ENCODE measurements at places on chromosomes 4 and X.

- DNase-seq = no peak
Observed at GRCh38 chrX:119417842-119418241, 18.7 kb downstream of the SLC25A43 start.

GRCh38 chr4:116839826-116840225, 245.6 kb downstream of the TRAM1L1 start:
- DNase-seq = no peak

GRCh38 chr4:118360106-118360505, 7.3 kb upstream of the PRSS12 start:
- no peak for DNase-seq

GRCh38 chr4:186265683-186266652, at the start of gene F11:
F11 (plus strand) TSS chr4:186266189; CDS start chr4:186267137, 948 bp downstream.
- DNase-seq = no peak

GRCh38 chr4:53937918-53938317, 126.5 kb downstream of the CHIC2 start:
- no peak for DNase-seq

- no peak for DNase-seq
Observed at GRCh38 chr4:47839259-47839658, 1.4 kb upstream of the CORIN start.

DNA sequence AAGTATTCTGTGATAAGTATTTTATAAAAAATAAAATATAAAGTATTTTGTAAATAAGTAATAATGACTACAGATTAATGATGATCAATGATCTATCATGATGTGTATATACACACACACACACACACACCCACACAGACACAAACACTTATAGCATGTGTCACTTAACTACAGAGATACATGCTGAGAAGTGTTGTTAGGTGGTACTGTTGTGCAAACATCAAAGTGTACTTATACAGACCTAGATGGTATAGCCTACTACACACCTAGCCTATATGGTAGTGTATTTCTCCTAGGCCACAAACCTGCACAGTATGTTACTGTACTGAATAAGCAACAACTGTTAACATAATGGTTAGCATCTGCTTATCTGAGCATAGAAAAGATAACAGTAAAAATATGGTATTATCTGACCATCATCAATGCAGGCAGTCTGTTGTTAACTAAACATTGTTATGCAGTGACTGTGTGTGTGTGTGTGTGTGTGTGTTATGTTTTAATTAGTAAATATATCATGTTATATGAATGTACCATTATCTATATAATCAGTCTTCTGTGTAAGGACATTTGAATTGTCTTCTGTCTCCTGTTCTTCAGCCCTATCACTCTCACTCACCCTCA, 138.2 kb downstream of the CAMK2D start:
- DNase-seq = no peak

DNA sequence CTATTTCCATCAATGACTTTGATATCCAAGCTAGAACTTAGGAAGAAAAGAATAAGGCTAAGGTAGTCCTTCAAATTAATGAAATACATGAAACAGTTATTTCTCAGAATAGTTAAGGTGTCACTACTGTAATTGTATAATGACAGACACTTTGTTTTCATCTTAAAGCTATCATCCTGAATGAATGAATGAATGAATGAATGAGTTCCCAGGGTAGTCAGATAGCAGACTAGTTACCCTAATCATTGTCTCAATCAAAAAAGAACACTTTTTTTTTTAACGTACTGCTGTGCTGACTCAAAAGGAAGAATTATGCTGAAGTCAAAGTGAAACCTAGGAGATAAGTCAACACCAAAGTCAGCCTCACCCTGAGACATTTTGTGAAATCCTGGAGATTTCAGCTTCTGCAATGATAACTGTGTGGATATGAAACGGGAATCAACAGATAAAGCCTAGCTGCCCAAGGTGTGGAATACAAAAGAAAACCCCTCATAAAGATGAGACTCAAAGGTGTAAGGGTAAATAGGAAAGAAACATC, 68.3 kb upstream of the CNKSR2 start:
- no peak for DNase-seq

DNA sequence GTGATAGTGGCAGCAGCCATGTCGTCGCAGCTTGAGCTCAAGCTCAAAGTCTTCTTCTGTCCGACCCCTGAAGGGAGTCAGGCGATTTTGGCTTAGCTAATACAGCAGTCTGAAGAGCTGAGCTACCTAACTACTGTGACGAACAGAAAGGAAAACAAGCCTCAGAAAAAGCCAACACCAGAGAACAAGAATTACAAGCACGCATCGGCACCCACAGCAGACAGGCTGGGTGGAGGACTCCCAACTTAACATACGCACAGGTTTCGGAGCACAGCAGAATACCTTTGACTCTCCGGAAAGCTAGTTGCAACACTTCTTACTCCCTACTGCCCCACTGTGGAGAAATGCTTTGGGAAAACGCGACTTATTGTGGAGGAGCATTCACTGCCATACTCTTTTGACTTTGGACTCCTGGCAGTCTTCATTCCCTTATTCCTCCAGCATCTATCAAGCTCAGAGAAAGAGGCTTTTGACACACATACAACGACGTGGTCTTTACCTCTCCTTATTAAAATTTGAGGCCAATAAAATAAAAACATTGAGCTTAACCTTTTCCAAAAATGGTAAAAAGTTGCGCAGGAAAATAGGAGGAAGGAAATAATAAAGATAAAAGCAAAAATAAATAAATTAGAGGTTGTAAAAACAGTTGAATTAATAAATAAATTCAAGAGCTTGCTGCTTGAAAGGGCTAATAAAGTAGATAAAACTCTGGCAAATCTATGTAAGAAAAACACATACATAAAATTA, 41.3 kb upstream of the GPC3 start:
- no peak for DNase-seq

GRCh38 chr4:35175487-35175886, 1068.8 kb downstream of the ARAP2 start:
- no peak for DNase-seq

DNA sequence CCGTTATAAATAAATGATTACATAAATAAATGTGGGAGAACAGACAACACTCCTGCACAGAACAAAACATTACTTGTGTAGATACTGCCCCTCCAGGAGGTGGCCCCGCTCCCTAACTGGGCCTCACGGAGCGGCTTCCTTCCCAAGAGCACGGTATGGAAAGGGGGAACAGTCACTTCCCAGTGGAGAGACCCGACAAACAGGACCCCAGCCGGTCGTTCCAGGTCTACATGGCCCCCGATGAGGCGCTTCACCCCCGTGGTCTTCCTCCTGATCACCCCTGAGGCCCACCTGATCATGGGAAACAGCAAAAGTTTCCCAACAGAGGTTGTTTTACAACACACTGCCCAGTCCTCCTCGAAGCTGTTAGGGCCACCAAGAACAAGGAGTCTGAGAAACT, 6.6 kb upstream of the SLC6A8 start:
- no peak for DNase-seq

DNA sequence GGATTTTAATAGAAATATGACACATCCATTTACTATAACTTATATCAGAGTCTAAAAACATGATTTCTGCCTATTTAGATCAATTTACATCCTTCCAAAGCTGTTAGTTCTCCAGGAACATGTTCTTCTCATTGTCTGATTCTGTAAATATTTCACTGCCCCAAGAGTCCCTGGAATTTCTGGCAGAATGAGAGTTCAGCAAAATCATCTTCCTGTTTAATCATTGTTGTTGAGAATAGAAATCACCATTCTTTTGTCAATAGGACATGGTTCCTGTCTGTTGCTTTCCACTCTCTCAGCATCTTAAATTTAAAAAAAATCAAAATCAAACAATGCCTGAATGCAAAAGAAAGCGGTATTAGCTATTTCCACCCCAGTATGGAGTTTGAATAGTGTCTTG, 172.8 kb upstream of the FRMPD4 start:
- no peak for DNase-seq

DNA sequence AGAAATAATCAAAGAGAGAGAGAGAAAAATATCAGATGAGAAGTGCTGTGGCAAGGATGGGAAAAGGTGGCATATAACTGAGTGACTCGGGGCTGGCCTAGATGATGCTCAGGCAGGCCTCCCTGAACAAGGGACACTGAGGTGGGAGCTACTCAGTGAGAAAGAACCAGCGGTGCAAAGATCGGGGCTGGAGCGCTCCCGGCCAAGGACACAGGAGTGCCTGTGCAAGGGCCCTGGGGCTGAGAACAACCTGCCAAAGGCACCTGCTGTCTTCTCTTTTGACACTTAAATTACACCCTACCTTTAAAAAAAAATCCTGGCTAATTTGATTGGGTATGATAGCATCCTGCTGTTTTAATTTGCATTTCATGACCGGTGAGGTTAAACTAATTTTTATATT, 77.7 kb upstream of the C4orf50 start:
- DNase-seq = no peak

DNA sequence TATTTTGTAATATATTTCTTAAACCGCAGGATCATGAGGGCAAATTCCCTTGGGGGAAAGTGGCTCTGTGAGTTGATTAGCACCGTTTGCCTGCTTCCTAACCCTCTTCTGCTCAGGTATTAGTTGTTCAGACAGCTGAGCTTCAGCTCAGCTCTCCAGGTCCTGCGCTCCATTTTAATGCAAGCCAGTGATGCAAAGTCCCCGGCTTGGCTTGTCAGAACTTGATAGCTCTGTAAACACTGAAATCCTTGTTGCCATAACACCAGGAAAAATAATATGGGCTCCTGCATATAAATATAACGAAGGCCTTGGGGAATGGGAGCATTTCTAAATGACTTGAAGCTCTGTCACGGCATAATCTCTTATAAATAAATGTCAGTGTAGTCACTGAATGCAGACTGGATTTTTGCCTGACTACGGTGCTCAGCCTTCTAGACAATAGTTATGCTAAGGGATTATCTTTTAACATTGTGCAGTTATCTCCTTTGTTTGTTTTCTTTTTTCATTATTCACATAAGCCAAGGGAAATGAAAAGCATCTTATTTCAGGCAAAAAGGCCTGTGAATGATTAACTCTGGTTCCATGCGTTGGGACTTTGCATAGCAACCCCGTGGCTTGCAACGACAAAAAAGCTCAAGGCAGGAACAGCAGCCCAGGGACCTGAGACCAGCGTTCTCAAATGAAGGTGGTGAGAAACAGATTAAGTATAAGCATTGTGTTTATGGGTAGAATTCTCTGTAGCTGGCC, 253.2 kb downstream of the SPRY1 start:
- no peak for DNase-seq

DNA sequence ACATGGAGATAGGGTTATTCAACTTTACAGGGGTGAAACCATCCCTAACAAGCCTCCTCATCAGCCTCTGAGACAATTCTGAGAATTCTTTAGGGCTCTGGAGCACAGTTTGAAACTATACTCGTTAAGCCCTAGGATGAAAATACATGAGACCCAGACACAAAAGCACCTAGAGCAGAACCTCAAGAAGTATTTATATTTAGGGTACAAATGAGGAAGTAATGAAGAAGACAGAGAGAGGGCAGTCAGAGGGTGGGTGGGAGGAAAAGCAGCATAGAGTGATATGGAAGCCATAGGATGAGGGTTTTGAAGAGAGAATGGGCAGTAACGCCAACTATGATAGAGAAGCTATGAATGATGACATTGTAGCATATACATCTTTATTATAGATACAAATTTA, 250.3 kb downstream of the DCLK2 start:
- no peak for DNase-seq
